CD4-positive, alpha-beta T cell treated with Interleukin-17A for 1 hour (primary cell): ENCODE measurements at places on chromosomes 11 and 22.

GRCh38 chr11:101738452-101738851, 154.6 kb upstream of the TRPC6 start:
- DNase-seq: no peak

- no peak for DNase-seq
Observed at GRCh38 chr11:130300567-130300966, 14.2 kb downstream of the ZBTB44 start.

DNA sequence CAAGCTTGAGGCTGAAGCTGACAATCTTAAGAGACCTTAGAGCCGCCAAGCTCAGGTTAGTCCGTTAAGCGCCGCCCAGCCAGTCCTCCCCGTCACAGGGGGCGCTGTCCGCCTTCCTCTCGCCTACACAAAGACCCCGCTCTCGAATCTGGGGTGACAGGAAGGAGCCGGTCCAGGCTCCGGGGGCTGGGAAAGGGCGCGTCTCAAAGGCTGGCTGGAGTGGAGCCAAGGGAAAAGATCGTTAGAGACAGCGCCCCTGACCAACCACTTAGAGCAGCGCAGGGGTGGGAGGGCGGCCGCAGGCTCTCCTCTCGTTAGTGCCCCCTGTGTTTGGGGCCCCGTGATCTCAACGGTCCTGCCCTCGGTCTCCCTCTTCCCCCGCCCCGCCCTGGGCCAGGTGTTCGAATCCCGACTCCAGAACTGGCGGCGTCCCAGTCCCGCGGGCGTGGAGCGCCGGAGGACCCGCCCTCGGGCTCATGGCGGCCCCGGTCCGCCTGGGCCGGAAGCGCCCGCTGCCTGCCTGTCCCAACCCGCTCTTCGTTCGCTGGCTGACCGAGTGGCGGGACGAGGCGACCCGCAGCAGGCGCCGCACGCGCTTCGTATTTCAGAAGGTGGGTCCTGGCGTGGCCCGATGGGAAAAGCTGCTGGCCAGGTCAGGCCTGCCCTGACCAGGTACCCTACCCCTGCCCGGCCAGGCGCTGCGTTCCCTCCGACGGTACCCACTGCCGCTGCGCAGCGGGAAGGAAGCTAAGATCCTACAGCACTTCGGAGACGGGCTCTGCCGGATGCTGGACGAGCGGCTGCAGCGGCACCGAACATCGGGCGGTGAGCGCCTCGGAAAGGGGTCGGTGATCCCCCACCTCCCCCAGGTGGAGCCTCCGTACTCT, at the start of gene MUS81:
Gene MUS81, plus strand, starts transcription at position 156 of the 887 bp plus-strand sequence. Its CDS starts 321 bp downstream, at position 477.
- peak; percentile 96 for DNase-seq

GRCh38 chr11:132315696-132316095, 945.3 kb downstream of the NTM start:
- DNase-seq: no peak

GRCh38 chr11:96333191-96333719, 9.7 kb downstream of the MAML2 start:
- DNase-seq: no peak

- DNase-seq: no peak
Observed at GRCh38 chr11:129972611-129973010, 30.0 kb downstream of the PRDM10 start.

- no peak for DNase-seq
Observed at GRCh38 chr11:8805296-8805695, 105.7 kb upstream of the AKIP1 start.

DNA sequence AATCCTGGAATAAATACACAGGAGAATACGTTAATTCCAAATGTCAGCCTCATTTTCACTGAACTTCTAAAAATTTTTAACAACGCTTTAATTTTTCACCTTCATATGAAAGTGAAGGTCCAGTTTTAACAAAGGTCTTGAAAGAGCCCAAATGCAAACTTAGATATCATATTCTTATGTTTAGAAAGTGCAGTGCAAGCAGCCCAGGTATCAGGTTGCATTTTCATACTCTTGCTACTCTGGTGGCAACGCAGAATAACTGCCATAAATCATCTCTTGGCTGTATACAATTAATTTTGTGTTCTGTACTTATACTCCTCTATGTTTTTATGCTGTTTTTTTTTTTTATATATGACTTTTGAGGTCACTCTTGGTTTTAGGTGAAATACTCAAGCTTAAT, 496.7 kb upstream of the ARHGAP42 start:
- DNase-seq: no peak

DNA sequence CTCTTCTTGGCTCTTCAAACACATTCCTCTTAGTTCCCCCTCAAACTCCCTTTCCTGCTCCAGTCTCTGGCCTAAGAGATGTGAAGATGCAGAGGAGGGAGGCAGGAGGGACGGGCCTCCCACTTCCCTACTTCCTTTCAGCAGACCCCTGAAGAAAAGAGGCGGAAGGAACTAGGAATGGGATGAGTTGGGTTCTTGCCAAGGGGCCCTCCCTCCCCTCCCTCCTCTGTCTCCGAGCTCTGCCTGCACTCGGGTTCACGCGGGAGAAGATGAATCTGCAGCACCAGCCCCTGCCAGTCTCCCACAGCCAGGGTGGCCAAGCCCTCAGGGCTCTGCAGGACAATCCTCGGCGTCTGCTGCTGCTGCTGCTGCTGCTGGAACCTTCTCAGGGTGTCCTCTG, 24.3 kb upstream of the PKNOX2 start:
- DNase-seq: no peak

- DNase-seq: peak; percentile 32
Observed at GRCh38 chr11:65569164-65569972, 909 bp upstream of the ZNRD2 start.
